GM10248 (cell line): ENCODE measurements at places on chromosomes 7 and 10.

- no peak for DNase-seq
Measured at GRCh38 chr10:108582387-108582786, 1340.9 kb downstream of the XPNPEP1 start.

GRCh38 chr7:32020551-32021159, 49.6 kb downstream of the PDE1C start:
- DNase-seq, result no peak

GRCh38 chr10:86472061-86472460, 49.5 kb downstream of the WAPL start:
- no peak for DNase-seq

- DNase-seq, result no peak
Measured at GRCh38 chr7:28263622-28264271, 83.2 kb upstream of the JAZF1 start.

DNA sequence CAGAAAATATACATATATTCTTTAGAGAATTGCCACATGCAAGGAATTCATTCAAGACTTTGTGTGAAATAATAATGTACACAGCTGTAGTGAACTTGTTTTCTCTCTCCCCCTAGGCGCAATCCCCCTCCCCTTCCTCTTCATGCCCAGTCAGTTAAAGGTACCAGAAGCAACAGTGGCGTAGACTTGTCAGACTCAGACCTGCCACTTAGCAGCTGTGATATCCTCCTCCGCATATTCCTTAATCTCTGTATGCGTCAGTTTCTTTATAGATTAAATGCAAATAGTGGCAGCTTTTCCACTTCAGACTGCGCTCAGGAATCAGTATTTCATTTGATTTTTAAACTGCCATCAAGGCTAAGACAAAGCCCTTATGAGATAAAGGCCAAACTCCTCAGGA, 364.0 kb downstream of the GFRA1 start:
- no peak for DNase-seq

GRCh38 chr7:5494683-5495561, 71.3 kb upstream of the TNRC18 start:
- peak; percentile 87 for DNase-seq

DNA sequence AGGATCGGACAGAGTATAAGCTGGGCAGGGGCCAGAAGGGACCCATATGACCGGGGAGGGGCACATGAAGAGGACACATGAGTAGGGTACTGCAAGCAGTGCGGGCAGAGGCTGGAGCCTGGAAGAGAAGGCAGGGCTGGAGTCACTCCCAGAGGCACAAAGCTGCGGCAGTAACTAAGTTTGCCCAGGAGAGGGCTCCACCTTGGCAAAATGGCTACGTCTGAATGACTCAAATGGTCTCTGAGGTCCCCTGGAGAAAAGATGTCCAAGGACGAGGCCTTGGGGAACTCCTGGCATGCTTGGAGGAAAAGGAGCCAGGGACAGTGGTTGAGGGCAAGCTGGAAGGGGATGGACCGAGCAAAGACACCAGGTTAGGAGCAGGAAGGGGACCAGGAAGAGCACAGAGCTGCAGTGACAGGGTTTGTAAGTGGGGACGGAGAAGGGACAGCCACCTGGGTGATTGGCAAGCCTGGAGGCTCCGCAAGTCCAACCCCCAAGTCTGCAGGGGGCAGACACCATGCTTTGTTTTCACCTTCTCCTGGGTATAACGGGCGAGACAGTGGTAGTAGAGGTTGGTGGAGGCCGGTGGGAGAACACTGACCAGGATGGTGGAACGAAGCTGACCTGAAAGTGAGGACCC, 43.1 kb upstream of the LBX1 start:
- peak; percentile 84 for DNase-seq

DNA sequence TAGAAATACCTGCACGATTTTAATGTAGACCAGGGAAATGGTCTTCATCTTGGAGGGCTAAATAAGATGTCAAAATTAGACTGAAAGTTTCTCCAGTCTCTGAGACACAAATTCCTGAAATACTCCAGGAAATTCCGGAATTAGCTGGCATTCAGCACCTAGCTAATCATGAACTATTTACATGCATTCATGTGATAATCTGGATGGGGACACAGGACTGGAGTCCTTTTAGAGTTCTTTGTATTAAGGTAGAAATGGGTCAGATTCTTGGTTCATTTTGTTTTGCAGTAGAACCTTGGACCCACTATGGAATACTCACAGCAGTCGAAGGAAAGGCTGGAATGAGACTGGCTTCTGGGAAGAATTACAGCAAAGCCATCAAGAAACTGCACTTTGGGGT, 65.3 kb upstream of the MDFIC start:
- no peak for DNase-seq

DNA sequence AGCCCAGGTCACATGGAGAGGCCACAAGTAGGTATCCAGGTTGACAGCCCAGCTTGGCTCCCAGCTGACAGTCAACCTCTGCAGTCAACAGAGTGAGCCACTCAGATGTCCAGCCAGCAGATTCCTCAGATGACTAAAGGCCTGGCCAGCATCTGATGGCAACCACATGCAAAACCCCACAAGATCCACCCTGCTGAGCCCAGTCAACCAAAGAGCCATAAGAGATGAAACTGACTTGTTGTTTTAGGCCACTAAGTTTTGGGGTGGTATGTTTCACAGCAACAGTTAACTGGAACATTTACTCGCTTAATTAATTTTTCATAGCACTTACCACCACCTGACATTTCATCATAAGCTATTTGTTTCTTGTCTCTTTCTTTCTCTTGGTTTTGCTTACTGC, 107.3 kb upstream of the KDM7A start:
- DNase-seq, result no peak

DNA sequence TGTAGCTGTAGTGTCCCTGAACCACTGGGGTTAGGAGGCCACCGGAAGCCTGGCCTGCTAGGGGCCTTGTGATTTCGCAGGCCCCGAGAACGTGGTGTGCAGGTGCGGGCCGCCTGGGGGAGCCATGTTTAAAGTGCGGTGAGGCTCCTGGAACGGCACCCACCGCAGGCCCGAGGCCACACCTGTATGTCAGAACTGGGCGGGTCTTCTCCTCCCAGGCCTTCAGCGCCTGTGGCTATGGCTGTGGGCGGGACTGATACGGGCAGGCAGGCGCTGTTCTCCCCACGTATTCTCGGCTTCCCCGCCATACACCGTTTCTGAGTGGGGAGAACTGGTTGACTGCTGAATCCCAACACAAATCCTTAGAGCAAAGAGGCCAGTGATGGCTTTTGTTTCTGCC, 74.8 kb downstream of the DNAJB6 start:
- DNase-seq, result no peak

- no peak for DNase-seq
Measured at GRCh38 chr10:52226197-52226847, 87.8 kb upstream of the DKK1 start.

DNA sequence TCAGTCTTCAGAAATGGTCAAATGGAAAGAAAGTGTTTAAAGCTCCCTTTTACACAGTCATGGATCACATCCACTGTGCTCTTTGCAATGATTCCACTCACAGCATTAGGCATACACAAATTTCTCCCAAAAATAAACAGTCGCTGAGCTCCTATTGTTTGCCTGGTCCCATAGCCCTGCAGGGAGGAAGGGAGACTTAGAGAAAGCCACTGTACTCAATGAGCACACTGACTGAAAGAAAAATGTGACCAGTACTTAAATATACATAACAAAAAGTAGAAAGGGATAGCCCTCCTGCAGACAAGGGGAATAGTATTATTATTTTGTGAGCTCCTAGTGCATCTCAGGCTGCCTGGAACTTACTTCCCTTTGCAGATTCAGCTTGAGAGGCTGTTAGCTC, 853.2 kb downstream of the GRID1 start:
- no peak for DNase-seq

DNA sequence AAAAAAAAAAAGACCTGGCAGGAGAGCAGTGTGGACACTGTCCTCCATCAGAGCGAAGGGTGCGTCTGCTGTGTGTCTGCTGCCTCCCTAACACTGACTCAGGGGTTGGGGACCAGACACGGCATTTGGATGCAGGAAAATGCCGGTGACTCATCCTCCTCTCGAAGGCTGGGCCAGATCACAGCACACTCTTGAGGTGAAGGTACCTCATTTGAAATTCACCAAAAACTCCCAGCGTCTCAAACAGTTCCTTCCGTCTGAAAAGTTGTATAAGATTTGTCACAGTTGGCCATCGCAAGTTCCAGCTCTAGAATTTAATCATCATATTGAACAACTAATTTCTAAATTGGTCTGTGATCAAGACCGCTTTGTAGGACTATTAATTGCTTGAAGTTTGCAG, 118.1 kb upstream of the LYZL2 start:
- DNase-seq, result no peak
